ENCODE measurements at places on chromosomes 6 and 20.

GRCh38 chr6:32815996-32816395 is 806 bp downstream of the HLA-DOB start:
- no peak for DNase-seq

DNA sequence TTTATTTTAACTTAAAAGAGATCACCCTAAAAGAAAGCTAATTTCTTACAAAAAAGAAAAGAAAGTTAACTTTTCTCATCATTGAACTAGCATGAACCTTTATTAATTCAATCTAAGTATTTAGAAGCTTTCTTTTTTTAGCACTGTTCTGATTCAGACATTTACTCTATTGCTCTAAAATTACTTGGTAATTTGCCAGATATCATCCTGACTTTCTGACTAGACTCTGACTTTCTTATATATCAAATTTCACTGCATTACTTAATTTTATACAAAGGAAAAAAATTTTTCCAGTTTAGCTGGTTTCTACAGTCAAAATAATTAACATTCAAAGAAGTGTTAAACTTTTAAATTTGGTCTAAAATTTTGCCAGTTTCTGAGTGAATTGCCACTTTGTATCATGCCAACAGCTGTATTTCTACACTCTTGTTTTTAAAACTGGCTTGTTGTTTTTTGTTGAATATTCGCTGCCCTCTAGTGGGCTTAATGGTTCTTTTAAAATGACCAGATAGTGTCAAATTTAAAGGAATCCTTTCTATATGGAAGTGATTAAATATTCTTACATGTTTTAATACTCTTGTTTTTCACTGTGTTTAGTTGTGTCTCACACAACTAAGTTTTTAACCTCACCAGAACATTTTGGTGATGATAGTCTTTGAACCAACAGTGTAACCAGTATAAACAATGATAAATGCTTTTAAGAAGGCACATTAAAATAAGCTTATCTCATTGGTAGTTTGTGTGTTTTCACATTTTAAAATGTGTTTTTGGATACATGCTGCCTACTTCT is 102.0 kb downstream of the POPDC3 start:
- DNase-seq = no peak

- DNase-seq = no peak
Measured at GRCh38 chr20:7378864-7379605, 561.2 kb downstream of the HAO1 start.

- DNase-seq = no peak
Measured at GRCh38 chr6:150739711-150740349, 125.7 kb upstream of the MTHFD1L start.

DNA sequence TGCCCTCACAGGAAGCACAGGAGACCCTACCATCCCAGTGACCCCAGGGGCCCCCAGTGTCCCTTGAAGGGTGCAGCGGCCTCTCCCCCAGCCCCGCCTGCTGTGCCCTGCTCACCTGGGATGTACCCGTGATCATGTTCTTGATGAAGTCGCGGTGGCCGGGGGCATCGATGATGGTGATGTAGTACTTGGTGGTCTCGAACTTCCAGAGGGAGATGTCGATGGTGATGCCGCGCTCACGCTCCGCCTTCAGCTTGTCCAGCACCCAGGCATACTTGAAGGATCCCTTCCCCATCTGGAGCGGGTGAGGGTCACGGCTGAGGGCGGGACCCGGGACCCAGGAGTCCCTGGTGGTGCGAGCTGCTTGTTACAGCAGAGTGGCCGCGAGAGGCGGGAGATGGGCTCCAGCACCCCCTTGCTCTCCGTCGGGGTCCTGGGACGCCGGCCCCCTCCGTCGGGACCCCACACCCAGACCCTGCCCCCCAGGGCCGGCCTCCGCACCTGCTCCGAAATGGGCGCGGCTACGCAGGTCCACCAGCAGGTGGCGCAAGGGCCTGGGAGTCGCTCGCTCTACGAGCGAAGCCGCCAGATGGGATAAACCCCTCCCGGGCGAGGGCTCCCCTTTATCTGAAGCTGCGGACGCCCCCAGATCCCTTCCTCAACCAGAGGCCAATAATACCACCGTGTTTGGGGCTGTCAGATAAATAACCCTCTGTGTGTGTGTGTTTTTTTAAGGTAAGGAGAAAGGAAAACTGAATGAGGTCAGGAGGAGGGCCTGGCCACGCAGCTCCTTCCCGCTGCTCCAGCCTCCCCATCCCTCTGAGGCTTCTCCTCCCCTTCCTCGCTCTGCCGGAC is 2.9 kb downstream of the EEF1A2 start:
- peak; percentile 23 for DNase-seq

- DNase-seq = no peak
Measured at GRCh38 chr20:38878866-38879265, 47.4 kb upstream of the FAM83D start.

GRCh38 chr6:147744012-147744411 is 235.5 kb downstream of the SAMD5 start:
- DNase-seq = no peak
